ENCODE measurements at places on chromosomes 11 and 22.

DNA sequence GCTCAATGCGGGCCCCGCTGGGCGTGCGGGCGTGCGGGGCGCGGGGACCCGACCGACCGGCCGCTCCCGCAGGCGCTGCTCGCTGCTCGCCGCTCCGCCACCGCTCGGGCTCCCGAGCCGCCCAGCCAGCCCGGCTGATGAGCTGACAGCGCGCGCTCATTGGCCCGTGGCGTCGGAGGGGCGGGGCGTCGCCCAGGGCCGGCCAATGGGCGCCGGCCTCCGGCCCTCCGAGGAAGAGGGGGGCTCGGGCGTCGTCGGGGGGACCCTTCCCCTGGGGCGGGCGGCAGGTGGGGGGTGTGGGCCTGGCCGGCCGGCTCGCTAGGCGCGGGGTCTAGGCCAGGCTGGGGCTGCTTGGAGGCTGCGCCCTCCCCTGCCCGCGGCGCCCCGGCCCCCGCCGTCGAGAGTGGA lies at the start of gene SCUBE1:
SCUBE1 (minus strand) TSS at position 111 of the 408 bp plus-strand sequence. CDS start 111 bp downstream, outside the sequence.
- DNase-seq = no peak

- DNase-seq = no peak
These were observed 6.9 kb downstream of the MCAT start for GRCh38 chr22:43136255-43136654.

- DNase-seq = peak; percentile 57
These were observed 32.1 kb upstream of the TENM4 start for GRCh38 chr11:79472819-79473529.

DNA sequence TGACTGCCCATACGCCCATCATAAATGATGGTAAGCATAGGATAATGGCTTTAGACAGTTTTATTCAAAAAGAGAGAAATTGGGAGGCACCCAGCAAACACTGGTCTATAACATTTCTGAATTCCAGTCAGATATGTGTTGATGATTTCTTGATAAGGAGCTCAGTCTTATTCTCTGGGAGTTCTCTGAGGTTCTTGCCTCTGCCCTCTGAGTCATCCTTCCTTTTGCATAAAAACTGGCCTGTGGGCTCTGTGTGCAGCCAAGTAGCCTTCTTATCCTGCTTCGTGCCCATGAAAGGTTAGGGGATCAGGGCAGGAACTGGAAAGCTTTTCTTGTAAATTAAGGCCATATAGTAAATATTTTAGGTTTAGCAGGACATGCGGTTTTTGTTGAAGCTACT lies 48.9 kb downstream of the FAR1 start:
- DNase-seq = no peak

- DNase-seq = no peak
These were observed 9.1 kb upstream of the CCDC81 start for GRCh38 chr11:86365546-86365945.

- DNase-seq = no peak
These were observed 36.1 kb upstream of the ST14 start for GRCh38 chr11:130123414-130124040.

DNA sequence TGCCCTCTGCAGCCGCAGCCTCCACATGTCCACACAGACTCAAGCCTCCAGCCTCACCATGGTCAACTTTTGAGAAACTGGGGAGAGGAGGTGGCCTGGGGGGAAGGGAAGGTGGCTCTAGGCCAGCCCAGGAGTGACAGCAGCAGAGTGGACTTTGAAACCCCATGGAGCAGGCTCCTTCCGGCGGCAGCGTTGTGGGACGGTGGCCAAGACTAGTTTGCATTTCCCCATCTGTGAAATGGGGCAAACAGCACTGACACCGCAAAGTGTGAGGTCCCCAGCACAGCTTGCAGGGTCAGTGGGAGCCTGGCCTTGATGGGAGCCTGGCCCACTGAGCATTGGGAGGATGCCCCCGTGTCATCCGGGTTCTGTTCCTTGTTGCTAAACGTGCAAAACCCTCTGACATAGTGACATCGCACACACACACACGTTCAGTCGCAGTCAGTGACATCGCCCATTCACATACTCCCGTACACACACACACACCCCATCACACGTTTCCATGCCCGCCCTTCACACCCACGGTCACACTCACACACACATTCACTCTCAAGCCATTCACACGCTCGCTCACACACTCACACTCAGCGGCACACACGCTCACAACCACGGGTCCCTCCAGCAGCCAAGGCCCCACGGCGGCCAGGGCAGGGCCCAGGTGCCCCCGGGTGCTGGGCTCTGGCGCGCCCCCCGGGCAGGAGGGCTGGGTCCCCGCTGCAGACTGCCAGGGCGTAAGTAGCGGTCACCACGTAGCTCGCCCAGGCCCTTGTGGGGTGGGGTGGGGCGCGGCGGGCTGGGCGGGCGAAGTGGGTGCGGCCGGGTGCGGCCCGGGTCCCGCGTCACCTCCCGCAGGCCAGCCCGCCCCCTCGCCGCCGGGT lies 585 bp downstream of the CYB5R3 start:
- DNase-seq = no peak

- peak; percentile 9 for DNase-seq
These were observed 1421.2 kb upstream of the RAG2 start for GRCh38 chr11:38019072-38019775.

- DNase-seq = no peak
These were observed 27.0 kb downstream of the SERPINH1 start for GRCh38 chr11:75589051-75589450.

GRCh38 chr11:111047374-111047773 lies 198.2 kb upstream of the POU2AF2 start:
- peak; percentile 11 for DNase-seq

GRCh38 chr11:36364551-36365325 lies 68.7 kb downstream of the PRR5L start:
- no peak for DNase-seq

All from iPS DF 6.9 (cell line).